ENCODE measurements at places on chromosomes 1 and 21.

- DNase-seq, result no peak
Measured at GRCh38 chr1:18229625-18230024, 122.0 kb downstream of the IGSF21 start.

DNA sequence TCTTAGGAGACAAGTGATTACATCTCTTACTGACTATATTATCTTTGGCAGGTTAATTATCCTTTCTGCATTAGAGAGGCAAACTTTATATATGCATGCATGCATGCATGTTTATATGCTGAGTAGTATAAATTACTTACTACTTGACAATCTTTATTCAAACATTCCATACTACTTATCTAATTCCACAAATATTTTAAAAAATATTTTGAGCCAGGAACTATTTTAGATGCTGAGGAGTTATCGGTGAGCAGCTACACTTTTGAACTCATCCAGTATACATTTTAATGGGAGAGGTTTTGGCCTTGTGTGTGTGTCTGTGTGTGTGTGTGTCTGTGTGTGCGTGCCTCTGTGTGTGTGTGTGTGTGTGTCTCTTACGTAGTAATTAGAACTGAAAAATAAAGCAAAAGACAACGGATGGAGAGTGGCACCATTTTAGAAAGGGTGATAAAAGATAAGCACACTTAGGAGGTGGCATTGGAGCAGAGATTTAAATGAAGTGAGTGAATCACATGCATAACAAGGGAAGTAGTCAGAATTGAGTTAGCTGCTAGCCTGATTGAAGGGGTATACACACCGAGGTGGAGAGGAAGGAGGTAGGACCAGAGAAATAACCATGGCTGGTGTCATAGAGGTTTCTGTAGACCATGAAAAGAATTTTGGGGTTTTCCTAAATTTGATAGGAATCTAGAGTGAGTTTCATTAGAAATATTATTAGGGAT lies 1488.4 kb downstream of the MRPL39 start:
- DNase-seq, result no peak

- DNase-seq, result no peak
Measured at GRCh38 chr1:23930270-23930669, 17.1 kb upstream of the CNR2 start.

- no peak for DNase-seq
Measured at GRCh38 chr21:37555672-37556261, 189.2 kb downstream of the DYRK1A start.

- no peak for DNase-seq
Measured at GRCh38 chr1:8154621-8155052, 128.5 kb upstream of the ERRFI1 start.

DNA sequence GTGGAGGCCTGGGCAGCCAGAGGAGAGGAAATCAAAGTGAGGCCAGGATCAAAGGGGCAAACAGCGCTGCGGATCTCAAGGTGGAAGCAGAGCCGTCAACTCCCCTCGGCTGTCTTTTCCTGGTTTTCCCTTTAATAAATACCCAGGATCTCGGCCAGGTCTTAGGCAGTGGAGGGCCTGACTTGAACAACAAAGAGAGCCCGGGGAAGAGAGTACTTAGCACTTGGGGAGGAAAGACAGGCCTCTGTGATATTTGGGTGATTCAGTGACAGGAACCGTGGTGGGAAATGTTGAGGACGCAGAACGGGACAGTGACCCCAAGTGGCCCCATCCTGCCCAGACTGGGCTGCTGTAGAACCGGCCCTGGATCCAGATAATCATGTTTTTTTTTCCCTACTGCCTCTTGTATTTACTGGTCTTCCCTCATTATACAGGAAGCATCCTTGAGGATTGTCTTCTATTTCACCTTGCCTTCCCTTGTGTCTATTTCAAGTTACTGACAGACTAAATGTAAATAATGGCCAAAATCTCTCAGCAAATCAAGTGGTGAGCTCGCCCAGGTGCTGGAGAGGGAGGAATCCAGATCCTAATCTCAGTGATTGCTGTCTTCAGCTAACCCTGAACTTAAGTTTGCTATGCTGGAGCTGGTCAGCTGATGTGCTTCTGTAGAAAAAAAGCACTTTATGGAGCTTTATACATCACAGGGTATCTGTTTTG lies 2.8 kb upstream of the MIXL1 start:
- DNase-seq, result no peak

DNA sequence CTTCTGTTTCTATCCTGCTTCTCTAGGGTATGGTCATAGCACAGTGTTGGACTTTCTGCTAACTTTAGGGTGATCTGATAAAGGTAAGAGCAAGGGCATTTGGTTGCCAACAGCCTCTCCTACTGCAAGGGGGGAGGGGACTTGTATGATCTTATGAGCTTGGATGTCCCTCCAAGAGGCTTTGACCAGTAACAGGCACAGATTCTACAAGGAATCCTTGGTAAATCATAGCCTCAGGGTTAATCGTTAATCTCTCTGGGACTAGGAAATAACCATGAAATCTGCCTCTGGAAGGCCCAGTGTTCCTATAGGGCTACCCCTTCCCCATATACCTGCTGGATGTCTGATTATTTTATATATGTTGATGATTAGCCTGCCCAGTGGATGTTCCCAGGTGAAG lies 134.8 kb upstream of the TNFSF4 start:
- DNase-seq, result no peak

- no peak for DNase-seq
Measured at GRCh38 chr21:29301691-29302090, 3.0 kb downstream of the BACH1 start.

DNA sequence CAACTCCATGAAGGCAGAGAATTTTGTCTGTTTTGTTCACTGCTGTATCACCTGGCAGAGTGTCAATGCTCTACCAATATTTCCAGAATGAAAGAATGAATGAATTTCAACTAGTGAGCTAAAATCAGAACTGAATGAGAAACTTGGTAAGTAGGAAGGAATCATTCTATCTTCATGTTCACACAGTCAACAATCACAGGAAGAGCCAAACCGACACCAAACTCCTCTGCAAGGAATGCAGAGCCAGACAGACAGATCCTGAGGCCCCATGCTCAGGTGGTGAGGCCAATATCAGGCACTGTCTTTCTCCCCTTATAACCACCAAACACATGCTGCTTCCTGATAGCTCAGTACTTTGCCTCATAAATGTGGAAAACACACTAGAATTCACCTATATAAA lies 139.1 kb downstream of the SLC45A1 start:
- DNase-seq, result no peak

GRCh38 chr1:51878308-51878615 lies 265 bp downstream of the NRDC start:
- no peak for DNase-seq

DNA sequence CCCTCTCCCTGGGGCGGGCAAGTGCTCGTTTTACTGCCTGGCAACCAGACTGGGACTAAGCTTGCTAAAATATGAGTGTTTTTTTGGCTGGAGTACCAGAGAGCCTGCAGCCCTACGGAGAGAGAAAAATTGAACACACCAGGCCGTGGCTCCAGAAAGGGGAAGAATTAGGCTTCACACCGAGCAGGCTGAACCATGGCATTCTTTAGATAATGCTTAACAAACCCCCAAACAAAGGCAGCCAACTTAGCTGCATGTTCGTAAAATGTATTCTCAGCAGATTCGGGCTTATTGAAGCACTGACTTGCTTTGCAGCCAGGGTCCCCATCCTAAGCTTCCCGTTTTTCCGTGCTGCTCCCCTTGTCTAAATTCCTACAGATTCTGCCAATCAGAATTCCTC lies 76.6 kb downstream of the LMX1A start:
- no peak for DNase-seq

GRCh38 chr1:26996024-26996423 lies 2.5 kb downstream of the TRNP1 start:
- DNase-seq, result no peak

GRCh38 chr1:22376976-22377375 lies 74.7 kb upstream of the ZBTB40 start:
- no peak for DNase-seq

- no peak for DNase-seq
Measured at GRCh38 chr1:119647228-119647733, 785 bp downstream of the ZNF697 start.

GRCh38 chr1:230208619-230209261 lies 141.7 kb downstream of the GALNT2 start:
- no peak for DNase-seq

- no peak for DNase-seq
Measured at GRCh38 chr1:78178816-78179215, 133.1 kb downstream of the GIPC2 start.

- DNase-seq, result no peak
Measured at GRCh38 chr21:26282058-26282457, 111.5 kb upstream of the APP start.

- no peak for DNase-seq
Measured at GRCh38 chr1:177249231-177249630, 78.5 kb downstream of the BRINP2 start.

DNA sequence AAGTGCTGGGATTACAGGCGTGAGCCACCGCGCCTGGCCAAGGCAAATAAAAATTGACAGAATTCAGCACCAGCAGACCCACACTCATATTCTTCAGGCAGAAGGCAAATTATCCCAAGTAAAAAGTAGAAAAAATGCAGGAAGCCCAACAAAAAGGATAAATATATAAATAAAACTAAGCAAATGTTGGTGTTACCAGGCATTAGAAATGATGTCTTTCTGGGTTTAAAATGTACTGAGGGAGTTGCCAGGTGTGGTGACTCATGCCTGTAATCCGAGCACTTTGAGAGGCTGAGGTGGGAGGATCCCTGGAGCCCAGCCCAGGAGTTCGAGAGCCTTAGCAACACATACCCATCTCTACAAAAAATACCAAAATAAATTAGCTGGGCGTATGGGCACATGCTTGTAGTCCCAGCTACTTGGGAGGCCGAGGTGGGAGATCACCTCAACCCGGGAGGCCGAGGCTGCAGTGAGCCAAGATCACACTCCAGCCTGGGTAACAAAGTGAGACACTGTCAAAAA lies 6.3 kb downstream of the INTS11 start:
- DNase-seq, result no peak

GRCh38 chr1:217647791-217648190 lies 16.6 kb downstream of the SPATA17 start:
- no peak for DNase-seq

- DNase-seq, result no peak
Measured at GRCh38 chr1:183543619-183544204, 46.5 kb downstream of the NCF2 start.

- peak; percentile 11 for DNase-seq
Measured at GRCh38 chr1:18528616-18529015, 47.9 kb downstream of the KLHDC7A start.

DNA sequence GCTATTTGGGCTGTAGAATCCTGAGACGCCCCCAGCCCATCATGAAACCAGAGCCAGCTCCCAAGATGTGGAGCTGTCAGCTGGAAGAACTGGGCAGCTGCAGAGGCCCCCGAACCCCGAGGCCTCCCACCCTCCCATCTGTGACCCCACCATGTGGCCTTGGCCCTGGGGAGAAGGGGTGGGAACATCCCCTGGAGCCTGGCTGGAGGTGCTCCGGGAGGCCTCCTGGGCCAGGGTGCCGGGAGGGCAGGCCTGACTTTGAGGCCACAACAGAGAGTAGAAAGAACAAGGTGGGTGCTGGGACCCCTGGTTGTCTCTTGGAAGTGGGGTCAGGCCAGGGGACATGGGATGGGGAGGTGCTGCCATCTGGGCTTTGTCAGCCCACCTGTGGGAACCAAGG lies 6.0 kb upstream of the SMYD3 start:
- DNase-seq, result no peak

- DNase-seq, result no peak
Measured at GRCh38 chr21:38420140-38420539, 78.1 kb downstream of the ERG start.

DNA sequence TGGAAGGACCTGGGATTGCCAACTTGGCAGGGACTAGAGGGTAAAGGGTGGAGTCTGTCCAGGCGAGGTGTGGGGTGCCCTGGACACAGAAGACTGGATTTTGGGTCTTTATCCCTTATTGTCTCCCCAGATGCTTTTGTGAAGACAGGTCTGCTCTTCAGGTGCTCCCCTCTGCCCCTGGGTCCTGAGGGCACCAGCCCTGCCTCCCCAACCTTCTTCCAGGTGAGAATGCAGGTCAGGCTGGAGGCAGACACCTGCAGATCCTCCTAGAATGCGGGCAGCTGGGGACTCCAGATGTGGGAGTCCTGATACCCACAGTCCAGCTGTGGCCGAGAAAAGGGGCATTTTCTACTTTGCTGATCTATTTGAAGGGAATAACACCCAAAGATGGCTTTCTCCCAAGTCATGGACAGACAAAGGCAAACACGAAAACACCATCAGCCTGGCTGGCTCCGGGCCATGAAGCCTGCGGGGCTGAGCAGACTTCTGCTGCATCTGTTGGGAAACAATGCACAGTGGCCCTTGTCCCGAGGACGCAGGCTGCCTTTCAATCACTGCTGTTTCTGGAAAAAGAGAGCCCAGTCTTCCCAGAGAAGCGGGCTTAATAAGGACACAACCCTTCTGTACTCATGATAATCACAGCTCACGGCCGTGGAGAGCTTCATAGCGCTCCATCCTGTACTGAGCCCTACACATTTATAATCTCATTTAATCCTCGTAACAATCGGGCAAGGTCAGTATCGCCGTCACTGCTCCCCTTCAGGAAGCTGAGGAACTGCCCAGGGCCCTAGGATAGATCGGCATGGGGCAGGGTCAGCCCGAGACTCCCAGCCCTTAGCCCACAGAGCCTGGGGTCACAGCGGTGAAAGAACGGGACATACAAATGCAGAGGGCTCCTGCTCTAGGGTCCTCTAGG lies 62.0 kb upstream of the ABCG1 start:
- DNase-seq, result peak; percentile 37

- peak; percentile 49 for DNase-seq
Measured at GRCh38 chr1:24151175-24151533, 8.2 kb upstream of the IL22RA1 start.

DNA sequence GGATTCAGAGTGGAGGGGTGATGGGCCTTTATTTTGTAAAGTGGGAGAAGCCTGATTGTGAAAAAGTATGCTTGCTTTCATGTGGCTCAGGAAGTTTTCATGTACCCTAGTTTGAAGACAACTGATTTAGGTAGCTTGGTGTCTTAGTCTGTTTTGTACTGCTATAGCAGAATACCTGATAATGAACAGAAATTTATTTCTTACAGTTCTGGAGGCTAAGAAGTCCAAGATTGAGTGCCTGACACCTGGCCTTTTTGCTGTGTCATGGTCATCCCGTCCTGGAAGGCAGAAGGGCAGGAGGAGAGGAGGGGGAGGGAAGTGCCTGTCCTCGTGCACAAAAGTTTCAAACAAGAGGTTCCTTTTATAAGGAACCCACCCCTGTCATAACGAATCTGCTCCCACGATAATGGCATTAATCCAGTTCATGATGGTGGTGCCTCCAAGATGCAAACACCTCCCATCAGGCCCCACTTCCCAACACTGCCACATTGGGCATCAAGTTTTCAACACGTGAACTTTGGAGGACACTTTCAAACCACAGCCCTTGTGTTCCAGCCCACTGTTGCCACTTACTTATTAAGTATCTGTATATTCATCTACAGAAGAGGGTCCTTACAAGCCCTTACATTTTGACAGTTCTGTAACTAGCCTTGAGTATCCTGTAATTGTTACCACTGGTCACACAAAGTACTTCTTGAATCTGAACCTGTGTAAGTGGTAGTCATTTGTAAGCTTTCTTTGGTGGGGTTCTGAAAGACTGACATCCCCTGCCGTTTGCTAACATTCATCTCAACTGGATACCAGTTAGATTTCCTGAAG lies 9.5 kb downstream of the UCK2 start:
- DNase-seq, result no peak

GRCh38 chr21:33339918-33340317 lies 15.1 kb downstream of the IFNAR1 start:
- no peak for DNase-seq

- DNase-seq, result no peak
Measured at GRCh38 chr1:43171312-43171875, 696 bp downstream of the EBNA1BP2 start.

- no peak for DNase-seq
Measured at GRCh38 chr21:24903994-24904635, 703.2 kb downstream of the MRPL39 start.

Measured in mesenteric fat pad (tissue), 1 donor.